ENCODE measurements at places on chromosomes 3 and 15.

DNA sequence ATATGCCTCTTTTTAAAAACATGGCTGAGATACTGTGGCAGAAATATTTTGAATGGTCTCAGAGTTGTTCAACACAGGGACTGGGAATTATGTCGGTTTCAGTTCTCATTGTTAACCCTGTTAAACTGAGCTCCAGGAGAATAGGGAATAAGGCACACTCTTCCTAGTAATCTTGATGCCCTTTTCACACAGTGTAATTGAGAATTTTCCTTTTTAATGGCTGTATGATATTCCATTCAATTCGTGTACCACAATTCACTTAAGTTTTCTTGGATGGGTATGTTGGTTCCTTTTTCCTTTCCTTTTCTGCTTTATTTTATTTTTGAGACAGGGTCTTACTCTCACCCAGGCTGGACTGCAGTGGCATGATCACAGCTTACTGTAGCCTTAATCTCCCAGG is 33.7 kb upstream of the BCL2L10 start:
- DNase-seq: no peak

DNA sequence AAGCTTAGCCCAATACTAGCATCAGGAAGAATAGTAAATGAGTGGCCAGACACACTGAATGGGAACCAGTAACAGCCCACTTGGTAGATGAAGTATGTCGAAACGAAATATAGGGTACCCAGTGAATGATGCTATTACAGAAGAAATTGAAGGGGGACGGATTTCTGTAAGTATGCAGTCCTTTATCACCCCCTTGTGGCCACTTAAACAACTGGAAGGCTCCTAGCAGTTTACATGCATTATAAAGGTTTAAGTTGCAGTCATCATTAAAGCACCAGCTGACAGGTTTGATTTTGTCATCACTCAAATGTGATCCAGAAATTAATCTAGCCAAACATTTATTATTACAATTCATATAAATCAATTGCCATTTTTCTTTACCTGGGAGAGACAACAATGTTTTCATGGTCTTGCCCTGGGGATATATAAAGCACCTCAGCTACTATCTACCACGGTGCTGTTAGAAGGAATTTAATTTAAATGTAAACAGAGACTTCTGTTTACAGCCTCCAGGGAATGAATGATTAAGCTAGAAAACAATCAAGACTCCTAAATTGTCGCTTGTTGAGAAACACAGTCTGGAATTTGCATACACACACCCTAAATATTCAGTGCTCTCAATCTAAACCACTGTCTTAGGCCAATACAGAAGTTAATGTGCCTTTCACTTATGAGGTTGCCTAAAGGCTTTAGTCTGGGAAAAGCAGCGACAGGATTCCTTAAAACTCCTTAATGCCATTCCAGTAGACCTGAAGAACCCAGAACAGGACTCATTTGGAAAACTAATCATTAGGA is 7.8 kb downstream of the EIF1B start:
- no peak for DNase-seq

GRCh38 chr3:58188173-58188564 is 22.6 kb downstream of the DNASE1L3 start:
- no peak for DNase-seq

GRCh38 chr3:144033240-144033589 is 61.6 kb downstream of the DIPK2A start:
- no peak for DNase-seq

DNA sequence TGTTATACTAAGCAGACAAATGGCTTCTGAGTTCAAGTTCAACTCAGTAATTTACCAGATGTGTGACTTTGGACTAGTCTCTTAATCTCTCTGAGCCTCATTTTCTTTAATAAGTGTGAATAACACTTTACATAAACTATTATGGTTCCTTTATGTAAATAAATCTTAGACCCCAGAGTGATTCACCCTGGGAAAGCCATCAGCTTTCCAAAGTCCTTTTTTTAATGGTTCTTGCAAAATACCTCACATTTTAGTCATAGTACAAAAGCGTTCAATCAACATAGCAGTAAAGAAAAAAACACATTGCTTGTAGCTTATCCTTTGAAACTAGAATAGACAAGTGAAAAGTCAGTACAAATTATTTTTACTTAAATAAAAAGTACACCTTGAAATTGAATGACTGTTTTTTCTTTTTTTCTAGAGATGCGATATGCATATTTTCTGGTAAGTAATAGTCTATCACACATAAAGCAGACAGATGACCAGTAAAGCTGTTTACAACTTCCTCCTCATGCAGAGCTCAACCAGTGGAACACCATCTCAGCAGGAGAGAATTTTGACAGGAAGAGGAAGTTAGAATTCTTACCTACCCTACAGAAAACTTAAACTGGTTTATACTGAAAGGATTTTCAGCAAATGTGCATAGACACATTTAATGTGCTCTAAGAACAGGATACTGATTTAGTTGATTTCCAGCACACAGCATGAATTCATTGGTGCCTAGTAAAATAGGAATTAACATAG is 123.0 kb upstream of the AGBL1 start:
- no peak for DNase-seq

GRCh38 chr3:123459862-123460261 is 11.0 kb upstream of the ADCY5 start:
- DNase-seq: no peak

DNA sequence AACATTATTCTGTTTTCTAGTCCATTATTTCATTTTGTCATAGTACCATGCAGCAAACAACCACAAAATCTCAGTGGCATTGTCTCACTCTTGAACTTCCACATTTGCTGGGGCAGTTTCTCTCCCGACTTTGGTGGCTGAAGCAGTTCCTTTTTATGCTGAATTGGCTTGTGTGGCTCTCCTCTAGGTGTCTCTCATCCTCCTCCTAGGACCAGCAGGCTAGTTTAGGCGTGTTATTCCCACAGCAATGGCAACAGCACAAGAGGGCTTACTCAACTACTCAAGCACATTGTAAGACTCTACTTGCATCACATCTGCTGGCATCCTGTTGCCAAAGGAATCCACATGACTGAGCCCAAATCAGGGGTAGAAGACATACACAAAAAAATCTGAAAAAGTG is 201.8 kb upstream of the KCNH8 start:
- DNase-seq: no peak

- no peak for DNase-seq
Measured at GRCh38 chr15:84400820-84401219, 165.2 kb downstream of the GOLGA6L4 start.

- no peak for DNase-seq
Measured at GRCh38 chr15:101070502-101071273, 151.5 kb downstream of the LRRK1 start.

- DNase-seq: no peak
Measured at GRCh38 chr3:27556887-27557286, 72.7 kb upstream of the SLC4A7 start.

DNA sequence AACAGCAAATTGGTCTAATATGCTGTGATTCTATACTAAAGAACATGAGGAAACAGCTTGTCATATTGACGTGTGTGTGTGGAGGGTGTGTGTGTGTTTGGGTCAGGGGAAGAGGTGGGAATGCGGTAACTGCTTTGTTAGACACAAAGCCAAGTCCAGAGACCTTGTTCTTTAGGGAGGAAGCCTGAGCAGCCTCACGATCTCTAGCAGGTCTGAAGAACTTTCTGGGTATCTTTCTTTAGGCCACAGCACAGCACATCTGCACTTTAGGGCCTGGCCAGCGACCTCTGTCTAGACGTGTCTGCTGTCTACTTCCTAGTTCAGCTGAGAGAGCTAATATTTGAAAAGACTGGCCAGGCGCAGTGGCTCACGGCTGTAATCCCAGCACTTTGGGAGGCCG is 220.0 kb upstream of the TPRG1 start:
- no peak for DNase-seq

- no peak for DNase-seq
Measured at GRCh38 chr3:135874035-135874434, 91.5 kb upstream of the PPP2R3A start.

- DNase-seq: no peak
Measured at GRCh38 chr3:105166893-105167292, 199.8 kb upstream of the ALCAM start.

- no peak for DNase-seq
Measured at GRCh38 chr3:63047068-63047467, 171.9 kb upstream of the CADPS start.

GRCh38 chr15:73952171-73952912 is 26.1 kb downstream of the LOXL1 start:
- DNase-seq: no peak

- DNase-seq: peak; percentile 80
Measured at GRCh38 chr3:52317208-52318000, 1.3 kb downstream of the DNAH1 start.

- DNase-seq: no peak
Measured at GRCh38 chr3:83523470-83524073, 1435.2 kb upstream of the CADM2 start.

GRCh38 chr3:122555275-122556071 is 8.6 kb downstream of the PARP9 start:
- no peak for DNase-seq

DNA sequence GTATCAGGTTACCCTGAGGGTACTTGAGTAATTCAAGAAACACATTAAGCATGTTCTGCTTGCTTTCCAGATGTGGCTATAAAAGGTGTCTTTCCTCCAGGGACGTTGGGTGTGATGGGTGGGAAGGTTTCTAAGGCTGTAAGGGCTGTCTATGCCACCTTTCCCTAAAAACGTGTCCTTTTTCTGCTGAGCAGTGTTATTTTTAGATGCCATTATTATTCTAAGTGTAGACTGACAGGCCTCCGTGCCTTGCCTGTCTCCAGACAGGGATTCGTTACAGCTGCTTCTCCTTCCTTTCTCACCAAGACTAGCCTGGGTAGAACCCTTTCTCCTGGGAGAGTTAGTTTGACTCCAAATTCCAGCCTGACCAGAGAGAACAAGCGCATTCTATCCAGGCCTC is 26.8 kb upstream of the RHO start:
- no peak for DNase-seq

- no peak for DNase-seq
Measured at GRCh38 chr3:44415421-44415820, 62.0 kb downstream of the ZNF445 start.

DNA sequence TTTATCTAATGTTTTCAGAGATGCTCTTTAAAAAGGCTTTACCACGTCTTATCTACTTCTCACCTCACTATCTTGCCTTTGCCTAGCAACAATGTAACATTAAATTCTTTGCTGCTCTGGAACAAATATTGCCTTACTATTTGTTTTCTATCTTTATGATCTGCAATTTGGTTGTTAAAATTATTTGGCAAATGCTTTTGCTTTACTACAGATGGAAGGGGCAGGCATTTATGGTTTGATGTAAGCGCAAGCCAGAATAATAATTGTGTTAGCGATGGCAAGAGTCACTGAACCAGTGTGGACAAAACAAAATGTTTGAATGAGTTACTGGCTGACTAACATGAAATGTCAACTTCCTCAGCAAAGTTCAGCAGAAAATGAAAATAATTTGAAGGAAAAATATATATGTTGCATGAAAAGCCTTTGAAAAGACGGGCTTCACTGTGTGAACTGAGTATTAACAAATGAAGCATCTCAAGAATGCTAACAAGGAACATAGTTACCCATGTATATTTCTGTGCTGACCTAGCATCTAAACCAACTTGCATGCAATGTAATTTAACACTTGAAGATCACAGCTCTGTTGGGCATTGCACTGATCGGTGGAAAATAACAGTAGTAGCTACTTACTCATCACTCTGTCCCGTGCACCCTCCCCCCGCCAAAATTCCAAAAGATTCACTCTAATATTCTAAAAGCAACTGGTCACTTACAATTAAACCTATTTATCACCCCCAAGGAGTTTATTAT is 454.0 kb upstream of the ARHGEF26 start:
- no peak for DNase-seq

DNA sequence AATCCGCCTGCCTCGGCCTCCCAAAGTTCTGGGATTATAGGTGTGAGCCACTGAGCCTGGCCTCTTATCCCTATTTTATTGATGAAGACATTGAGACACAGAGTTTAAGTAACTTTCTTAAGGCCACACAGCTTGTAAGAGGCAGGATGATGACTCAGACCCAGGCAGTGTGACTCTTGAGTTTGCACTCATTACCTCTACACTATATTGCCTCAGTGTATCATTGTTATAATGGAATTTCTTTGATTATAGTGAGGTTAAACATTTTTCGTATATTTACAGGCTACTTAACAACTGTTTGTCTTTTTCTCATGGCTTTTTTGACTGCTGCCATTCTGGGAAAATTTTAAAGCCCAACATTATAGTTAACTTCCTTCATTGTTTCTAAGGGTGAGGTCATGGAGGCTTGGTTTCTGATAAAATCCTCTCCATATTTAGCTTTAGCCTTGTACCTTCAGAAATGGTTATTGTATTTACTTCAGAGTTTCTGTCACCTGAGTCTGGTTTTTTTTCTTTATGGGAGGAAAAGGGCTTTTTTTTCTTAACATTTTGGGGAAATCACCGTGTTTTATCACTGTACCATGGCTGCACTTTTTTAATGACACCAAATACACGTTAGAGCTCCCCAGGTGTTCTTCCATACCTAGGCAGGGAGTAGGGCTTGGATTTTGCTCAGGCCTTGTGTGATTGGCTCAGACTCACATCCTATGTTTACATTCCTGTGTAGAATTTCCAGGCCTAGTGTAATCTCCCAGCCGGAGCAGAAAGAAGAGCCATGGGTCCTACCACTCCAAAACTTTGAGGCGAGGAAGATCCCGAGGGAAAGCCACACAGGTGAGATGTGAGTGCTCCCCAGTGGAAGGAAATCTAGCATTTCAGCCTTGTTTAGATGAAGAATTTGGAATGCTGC is 6.3 kb downstream of the ZNF774 start:
- no peak for DNase-seq

GRCh38 chr3:38563070-38563885 is 67.1 kb downstream of the EXOG start:
- peak; percentile 20 for DNase-seq

DNA sequence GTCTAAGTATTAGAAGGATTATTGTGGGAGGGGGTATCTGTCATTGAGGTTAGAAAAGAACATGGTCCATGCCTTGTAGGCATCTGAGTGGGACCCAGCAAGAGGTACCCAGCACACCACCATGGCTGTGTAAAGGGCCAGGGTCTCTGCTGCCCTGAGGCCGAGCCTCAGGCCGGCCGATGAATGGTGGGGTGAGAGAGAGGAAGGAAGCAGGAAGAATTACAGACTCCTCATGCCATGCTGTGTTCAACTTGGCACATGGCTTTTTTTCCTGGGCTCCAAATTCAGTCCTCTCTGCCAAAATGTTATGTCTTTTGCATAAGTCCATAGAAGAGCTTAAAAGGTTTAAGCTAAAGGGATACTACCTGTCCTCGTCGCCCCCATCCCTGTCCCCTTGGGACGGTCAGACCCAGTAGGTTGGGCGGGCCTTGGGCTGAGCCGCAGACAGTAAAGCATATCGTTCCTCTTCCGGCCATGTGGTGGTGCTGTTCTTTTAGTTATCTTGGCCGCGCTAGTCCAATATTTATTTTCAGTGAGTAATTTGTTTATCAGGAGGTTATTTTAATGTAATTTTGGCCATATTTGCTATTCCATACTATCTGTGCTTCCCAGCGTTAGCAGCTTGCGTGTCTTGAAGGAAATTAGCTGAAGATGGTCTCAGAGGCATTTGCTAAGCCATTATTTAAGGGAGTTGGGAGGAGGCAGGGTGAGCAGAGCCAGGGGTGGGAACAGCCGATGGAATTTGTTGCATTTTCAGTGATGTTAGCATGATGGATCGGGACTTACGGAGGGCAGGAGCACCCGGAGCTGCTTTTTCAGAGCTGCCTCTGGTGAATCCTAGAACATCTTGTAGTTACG is 152.4 kb downstream of the AGBL1 start:
- DNase-seq: peak; percentile 32
